ENCODE measurements at places on chromosomes 12 and 14.

- DNase-seq = no peak
These were observed 47.4 kb upstream of the BTG1 start for GRCh38 chr12:92193063-92193462.

DNA sequence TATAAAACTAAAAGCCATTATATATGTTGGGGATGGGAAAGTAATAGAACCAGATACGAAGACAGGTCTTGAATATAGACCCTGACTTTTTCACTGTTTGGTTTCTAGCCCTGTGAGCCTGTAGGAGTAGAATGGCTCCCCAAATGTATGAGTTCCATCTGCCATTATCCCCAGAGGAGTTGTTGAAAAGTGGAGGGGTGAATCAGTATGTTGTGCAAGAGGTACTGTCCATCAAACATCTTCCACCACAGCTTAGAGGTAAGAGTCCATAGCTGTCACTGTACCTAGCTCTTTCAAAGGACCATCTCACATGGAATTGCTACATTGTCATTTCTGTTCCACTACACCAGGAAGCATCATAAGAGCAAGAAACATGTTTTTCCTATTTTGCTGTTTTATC lies 1.1 kb downstream of the NCAPD2 start:
- no peak for DNase-seq

DNA sequence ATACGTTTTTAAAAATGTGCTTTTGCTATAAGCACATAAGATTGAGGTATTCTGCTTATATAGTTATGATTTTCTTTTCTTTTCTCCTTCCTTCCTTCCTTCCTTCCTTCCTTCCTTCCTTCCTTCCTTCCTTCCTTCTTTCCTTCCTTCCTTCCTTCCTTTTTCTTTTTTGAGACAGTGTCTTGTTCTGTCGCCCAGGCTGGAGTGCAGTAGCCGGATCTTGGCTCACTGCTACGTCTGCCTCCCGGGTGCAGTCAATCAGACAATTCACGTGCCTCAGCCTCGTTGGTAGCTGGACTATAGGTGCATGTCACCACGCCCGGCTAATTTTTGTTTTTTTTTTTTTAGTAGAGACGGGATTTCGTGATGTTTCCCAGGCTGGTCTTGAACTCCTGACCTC lies 5.8 kb downstream of the CFAP54 start:
- no peak for DNase-seq

- DNase-seq = no peak
These were observed 56.6 kb upstream of the SRSF5 start for GRCh38 chr14:69710378-69710777.

DNA sequence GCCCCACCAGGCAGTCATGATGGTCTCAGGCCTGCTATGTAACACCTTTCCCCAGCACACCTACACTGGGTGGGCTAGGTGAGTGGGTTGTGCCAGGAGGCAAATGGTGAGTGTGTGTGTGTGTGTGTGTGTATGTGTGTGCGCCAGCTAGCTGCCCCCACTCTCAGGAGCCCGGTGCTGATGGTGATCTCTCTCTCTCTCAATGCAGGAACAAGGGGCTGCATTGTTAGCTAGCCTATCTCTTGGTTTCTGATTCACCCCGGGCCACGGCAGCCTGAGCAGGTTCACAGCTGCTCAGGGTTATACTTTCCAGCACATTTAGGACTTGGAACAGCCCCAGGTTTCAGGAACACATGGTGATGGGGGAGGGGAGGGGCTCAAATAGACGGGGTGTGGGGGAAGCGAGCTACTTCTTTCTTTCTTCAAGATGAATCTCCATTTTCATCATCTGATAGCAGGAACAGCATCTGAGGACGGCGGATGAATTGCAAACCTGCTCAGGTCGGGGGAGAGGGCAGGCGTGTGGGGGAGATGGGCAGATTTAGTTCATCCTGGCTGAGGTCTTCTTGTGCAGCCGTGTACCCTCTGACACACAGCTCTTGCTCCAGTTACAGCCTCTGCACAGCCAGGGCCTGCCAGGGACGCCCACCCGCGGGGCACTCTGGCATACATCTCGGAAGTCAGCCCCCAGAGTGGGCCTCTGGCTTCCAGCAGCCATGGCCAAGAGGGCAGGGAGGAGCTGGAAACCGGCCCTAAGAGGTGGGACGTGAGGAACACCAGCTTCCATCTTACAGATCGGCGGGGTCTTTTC lies 137.6 kb downstream of the ZFP36L1 start:
- no peak for DNase-seq

DNA sequence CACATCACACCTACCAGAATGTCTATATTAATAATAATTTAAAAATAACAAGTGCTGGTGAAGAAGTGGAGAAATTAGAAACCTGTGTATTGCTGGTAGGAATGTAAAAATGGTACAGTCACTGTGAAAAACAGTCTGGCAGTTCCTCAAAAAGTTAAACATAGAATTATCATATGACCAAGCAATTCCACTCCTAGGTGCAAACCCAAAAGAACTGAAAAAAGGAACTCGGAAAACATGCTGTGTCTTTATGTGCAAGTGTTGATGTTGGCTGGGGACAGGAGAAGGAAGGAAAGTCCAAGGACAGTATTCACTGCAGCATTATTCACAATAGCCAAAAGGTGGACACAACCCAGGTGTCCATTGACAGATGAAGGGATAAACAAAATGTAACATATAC lies 146.5 kb downstream of the TTC7B start:
- DNase-seq = no peak

DNA sequence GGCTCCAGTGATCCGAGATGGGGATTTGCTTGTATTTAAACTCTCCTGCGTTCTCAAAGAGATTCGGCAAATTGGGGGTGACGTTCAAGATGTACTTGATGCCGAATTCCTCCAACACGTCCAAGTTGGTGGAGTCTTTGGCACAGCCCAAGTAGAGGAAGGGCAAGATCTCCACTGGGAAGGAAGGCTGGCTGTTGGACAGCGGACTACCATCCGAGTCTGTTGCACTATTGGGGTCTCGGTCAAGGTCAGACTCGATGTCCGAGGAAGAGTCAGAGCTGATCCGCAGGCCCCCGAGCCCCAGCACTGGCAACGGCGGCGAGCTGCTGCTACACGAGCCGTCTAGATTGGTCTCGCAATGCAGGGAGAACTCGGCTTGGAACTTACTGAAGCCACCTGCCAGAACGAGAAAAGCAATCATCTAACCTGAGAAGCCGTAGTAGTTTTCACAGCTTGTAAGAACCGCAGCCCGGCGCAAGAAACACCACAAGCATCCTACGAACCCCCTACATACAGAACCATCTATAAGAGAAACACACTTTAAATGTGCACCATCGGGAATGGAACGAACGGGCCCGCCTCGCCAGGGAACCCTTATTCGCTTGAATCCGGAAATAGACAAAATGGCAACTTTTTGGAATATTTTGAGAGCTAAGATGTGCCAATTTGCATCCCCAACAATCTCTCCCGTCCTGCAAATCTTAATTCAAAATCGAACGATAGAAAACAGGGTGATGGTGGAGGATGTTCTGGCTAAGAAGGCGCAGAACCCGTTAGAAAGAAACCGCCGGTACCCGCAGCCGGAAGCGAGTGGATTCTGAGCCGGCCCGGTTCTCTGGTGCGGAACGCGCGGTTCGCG lies 1.4 kb downstream of the DUSP6 start:
- peak; percentile 35 for DNase-seq

DNA sequence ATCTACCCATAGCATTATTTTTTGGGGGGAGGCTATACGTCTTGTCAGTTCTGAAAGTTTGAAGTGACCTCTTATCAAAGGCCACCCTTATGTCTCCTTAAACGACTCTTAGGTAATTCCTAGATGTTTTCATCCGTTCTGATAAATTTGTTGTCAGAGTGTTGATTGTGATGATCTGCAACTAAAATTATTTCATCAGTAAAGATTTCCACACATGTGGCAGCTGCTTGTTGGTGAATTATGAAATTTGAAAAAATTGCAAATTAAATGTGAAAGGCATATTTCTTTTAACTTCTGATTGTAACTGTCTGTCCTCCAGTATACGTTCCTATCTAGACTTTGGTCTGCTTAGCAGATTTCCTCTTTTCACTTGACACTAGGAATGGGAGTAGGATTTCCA lies 1.4 kb downstream of the ADIPOR2 start:
- no peak for DNase-seq
